Motor neuron (in vitro differentiated cells): ENCODE measurements at places on chromosomes 3 and 15.
A peak's percentile ranks its signal among the peaks of the same experiment; 100 is the strongest.

DNA sequence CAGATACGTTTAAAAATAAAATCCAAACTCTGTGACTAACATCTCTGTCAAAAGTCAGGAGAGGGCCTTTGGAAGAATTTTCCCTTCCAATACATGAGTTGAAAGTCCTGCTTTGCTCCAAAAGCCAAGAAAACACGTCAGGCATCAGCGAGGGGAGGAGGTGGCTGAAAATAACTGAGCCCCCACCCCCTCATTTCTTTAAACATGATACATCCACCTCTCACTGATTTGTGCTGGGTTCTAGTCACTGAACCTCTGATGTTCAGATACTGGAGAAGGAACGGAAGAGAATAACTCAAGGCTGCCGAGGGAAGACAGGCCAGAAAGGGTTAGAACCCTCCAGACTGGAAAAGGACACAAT lies 9.4 kb upstream of the SEMA5B start:
- ATAC-seq: no peak

DNA sequence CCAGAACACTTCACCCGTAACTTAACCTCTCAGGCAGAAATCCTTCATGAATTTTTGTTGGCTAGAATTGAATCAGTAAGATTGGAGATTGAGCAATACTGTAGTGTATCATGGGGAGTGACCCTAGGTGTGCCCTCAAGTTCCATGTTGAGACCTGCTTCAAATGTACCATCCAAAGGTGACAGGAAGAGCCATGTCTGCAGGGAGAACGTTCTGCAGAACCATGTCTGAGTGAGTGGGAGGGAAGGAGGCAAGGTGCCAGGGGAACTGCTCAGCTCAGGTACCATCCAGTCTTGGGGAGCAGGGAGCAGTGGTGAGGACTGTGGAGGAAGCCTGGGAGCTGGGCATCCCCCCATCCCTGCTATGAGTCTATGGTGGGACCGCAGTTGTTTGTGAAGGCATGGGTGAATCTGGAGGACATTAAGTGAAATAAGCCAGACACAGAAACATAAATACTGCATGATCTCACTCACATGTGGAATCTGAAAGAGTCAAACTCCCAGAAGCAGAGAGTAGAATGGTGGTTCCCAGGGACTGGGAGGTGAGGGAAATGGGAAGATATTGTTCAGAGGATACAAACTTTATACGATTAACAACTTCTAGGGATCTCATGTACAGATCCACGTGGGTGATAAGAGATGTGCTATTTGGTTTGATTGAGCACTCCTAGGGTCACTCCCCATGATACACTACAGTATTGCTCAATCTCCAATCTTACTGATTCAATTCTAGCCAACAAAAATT lies 23.3 kb downstream of the CFAP161 start:
- no peak for ATAC-seq

DNA sequence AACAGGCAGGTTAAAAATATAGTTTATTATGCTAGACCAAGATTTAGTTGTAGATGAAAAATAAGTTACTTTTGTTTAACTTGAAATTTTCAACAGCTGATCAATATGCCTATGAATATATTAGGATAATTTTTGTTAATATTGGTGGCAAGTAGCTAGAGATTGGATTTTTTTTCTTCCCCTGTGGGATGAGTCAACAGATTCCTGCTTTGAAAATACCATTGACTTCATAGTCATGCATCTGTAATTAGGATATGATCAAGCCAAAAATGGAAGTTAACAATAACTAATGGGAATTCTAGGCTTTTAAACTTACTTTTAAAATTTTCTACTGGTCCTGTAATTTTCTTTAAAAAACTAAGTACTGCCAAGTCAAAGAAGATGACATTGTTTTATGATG lies 211.7 kb downstream of the ZIC1 start:
- peak; percentile 46 for ATAC-seq

DNA sequence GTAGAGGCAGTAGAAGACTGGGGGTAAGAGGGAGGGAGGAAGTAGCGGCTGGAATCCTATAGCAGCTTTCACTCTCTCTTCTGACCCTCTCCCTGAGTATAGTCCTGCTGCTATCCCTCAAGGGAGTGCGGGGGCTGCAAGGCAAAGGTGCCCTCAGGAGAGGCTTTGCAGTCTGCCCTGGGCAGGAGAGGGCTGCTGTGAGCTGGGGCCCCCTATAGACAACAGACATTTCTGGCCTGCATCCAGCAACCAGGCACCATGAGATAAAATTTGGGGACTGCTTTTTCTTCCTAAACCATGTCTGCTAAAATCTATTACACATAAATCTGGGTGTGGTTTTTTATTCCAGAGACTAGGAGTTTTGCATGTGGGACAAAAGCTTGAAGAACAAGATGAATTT lies 48.0 kb downstream of the SACM1L start:
- no peak for ATAC-seq

DNA sequence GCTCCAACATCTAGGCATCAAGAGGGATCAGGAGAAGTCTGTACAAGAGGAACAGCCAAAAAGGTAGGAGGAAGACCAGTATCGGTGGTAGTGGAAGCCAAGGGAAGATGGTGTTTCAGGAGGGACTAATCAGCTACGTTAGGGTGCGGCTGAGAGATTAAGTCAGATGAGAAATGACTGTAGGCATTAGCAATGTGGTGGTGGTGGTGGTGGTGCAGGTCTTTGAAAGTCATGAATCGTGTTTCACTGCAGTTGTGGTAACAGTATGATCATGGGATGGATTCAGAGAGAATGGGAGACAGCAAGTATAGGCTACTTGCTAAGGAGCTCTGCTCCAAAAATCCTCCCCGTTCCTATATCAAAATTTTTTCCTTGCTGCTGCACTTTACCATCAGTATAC lies 35.5 kb downstream of the ASTE1 start:
- ATAC-seq: no peak

DNA sequence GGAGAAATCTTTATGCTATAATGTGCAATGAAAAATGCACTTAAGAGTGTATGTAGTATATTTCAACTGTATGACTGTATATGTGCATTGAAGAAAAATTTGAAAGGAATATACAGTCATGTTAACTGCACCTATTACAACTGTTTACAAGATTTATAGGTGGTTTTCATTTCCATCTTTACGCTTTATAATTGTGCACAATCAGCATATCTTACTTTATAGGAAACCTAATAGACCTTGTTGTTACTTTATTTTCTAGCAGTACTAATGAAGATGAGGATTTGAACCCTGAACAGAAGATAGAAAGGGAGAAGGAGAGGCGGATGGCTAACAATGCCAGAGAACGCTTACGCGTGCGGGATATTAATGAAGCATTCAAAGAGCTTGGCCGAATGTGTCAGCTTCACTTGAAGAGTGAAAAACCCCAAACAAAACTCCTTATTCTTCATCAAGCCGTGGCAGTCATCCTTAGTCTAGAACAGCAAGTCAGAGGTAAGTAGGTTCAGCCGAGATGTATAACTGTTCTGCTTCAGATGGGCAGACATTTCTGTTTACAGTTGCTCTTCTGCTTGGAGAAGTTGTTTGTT lies 103.4 kb upstream of the CGNL1 start:
- ATAC-seq: no peak

DNA sequence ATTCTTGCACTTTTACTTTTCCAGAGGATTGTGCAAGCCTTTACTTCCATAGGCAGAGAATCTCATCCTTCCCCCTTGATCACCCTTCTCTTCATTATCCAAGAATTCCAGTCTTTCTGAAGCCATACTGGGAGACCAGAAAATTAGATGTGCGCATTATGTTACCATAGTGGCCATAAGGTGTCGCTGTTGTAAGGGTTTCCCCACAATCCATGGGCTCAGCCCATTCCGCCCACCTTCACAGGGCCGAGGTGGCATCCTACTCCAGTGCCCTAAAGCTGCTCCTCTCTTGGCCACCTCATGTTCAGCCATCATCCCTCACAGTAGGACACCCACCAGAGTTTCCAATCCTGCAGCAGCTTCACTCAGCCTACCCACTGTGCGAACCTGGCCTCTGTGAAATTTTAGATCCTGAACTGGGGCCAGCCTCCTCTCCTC lies 35.0 kb downstream of the CTSH start:
- peak; percentile 65 for ATAC-seq

GRCh38 chr3:114383875-114384557 lies 90.2 kb downstream of the TIGIT start:
- peak; percentile 91 for ATAC-seq

DNA sequence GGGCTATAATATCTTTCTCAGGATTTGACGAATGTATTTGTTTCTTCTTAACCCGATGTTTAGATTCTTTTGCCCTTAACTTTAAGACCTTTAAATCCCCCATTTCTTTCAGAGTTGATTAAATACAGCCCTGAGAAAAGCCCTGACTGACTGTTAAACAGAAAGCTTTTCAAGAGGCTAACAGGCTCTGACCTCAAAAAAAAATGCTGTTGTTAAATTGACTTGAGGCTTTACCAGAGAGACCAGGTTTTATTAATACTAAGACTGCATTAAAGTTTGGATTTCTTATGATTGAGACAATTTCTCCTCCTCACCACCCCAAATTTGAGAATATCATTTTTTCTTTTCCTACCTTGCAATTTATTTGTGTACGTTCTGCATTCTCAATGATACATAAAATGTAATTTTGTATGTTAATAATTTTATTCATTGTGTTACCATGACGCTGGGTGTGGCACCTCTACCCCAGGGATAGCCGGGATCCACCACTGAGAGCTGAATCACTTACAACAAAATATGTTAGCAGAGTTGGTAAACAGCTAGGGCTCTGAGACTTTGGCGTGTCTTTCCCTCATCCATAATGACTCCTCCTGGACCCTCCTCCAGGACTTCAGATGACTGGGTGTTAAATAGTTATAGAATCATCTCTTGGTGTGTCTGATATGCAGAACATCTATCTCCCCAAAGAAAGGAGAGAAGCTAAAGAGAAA lies 753.5 kb downstream of the NAALADL2 start:
- peak; percentile 99 for ATAC-seq
